ENCODE measurements at places on chromosomes 16 and 17.

DNA sequence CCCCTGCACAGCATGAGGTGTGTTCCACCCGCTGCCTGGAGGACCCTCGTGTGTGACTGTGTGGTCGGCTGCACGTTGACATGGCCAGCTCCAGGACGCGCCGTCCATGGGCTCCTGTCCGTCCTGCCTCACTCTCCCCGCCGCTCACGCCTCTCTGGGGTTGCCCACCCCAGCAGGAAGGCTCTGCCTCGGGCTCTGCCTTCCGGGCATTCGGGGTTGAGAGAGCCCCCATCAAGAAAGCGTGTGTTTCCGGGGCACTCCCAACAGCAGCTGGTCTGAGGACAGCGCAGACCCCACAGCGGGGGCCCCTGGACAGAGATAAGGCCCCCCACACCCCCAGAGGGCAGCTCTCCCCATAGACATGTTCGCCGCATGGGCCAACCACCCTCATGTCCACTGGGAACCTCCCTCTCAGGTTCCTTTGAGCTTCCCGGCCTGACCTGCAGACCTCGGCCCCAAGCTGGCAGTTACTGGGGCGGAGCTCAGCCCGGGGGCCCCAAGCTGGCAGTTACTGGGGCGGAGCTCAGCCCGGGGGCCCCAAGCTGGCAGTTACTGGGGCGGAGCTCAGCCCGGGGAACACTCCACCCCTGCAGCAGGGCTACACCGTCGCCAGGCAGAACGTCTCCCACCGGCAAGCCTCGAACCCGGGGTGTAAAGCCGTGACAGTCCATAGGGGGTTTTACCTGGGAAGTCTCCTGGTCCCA lies 8.4 kb upstream of the PIEZO1 start:
- no peak for DNase-seq

DNA sequence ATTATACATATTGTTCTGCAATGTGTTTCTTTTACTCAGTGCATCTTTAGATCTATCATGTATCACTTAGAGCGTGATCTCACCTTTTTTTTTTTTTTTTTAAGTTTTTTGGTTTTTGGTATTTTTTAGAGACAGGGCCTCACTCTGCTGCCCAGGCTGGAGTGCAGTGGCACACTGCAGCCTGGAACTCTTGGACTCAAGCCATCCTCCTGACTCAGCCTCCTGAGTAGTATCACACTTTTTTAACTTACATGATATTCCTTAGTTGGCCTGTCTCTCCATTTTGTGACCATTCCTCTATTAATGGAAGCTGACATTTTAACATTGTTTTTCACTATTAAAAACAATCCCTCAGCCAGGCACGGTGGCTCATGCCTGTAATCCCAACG lies 4.7 kb upstream of the MPO start:
- no peak for DNase-seq

- DNase-seq = no peak
Measured at GRCh38 chr17:60230358-60230757, 80.6 kb downstream of the CA4 start.

DNA sequence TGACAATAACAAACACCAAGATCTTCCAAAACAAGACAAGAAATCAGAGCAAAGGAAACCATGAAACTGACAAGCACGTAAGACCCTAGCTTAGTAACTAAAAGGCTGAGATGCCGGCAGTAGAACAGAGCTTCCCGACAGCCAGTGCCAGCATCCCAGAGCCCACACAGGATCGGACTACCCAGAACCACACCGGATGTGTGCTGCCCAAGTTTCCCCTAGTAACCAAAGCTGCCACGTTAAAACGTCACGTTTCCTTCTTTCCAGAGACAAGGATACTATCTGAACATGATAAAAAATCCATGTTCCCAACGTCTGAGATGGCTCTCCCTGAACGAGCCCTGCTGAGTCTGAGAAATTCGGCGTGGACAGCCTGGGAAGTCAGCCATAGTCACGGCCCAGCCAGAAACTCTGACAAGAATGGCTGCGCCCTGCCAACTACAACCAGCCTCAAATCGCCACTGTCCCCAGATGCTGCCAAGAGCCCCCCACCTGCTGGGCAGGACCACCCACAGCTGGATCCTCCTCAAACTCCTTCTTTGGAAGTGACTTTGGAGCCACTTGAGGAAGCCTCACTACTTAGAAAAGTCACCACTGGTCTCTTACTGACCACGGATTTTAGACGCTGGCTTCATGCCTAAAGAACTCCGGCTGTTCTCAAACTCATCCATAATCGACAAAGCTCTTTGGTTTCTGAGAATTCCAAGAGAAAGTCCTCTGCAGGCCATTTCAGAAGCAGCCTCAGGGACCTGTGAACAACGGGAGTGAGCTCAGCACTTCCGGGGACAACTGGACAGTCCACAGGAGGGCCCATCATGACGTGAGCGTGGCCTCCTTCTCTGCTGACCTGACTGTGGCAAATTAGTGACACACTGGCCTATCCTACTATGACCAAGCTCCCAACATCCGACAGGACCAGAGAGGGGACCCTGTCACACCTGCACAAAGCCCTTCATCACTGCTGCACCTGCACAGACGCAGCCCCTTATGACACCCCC lies 16.7 kb downstream of the CCDC57 start:
- DNase-seq = no peak

- DNase-seq = no peak
Measured at GRCh38 chr16:74700116-74700437, 585 bp downstream of the MLKL start.

GRCh38 chr17:3474212-3474611 lies 1.6 kb upstream of the ASPA start:
- no peak for DNase-seq

DNA sequence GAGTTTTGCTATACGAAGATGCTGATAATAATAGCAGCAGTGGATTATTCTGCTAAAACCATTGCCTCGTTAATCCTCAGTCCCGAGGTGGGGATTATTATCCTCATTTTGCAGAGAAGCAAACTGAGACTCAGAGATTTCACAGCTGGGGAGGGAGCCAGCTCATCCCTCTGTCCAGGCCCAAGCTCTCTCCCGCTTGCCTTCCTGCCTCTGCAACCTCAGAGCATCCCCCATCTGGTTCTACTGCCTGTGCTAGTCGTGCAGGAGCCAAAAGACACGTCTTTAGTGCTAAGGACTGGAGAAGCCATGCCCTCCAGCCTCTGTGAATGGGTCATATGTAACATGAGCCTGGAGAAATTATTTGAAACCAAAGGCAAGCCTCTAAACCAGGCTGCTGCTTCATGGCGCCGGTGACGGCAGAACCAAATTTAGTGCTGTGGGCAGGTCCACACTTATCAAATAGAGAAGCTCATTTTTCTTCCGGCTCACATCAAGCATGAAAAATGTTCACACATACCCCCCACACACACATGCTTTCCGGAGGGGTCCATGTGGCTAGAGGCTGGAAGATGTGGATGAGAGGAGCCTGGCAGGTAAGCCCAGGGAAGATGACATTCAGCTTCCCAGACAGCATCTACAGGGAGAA lies 13.5 kb downstream of the MAPT start:
- DNase-seq = no peak

- DNase-seq = no peak
Measured at GRCh38 chr16:47519037-47519436, 57.9 kb downstream of the PHKB start.

GRCh38 chr17:77455111-77455890 lies 314.5 kb downstream of the SEC14L1 start:
- DNase-seq = no peak

- DNase-seq = peak; percentile 21
Measured at GRCh38 chr17:13129356-13129755, 111.5 kb upstream of the ELAC2 start.

GRCh38 chr16:89105599-89106151 lies 12.0 kb downstream of the ACSF3 start:
- DNase-seq = no peak

DNA sequence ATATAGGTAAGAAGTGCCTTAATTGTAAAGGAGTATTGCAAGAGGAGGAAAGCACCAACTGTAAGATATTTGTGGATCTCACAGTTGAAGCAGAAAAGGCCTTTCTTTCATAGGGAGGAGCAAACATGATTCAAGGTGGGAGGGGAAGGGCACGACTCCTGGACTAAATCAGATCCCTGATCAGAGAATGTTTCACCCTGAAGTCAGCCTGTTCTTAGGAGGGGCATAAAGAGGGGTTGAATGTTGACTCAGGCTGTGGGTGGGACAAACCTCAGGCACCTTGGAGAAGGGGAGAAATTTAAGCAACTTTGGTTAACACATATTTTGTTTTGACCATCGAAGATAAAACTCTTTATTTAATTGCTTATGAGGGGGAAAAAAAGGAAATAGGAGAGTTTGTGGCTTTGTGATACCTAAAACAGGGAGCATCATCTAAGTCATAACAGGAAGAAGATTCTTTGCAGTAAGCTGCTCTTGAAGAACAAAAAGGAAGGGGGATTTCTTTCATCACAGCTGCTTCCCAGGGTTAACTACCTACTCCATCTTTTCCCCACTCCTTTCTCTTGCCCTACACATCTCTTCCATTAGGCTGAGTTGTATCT lies 158.6 kb upstream of the ZNF267 start:
- no peak for DNase-seq

DNA sequence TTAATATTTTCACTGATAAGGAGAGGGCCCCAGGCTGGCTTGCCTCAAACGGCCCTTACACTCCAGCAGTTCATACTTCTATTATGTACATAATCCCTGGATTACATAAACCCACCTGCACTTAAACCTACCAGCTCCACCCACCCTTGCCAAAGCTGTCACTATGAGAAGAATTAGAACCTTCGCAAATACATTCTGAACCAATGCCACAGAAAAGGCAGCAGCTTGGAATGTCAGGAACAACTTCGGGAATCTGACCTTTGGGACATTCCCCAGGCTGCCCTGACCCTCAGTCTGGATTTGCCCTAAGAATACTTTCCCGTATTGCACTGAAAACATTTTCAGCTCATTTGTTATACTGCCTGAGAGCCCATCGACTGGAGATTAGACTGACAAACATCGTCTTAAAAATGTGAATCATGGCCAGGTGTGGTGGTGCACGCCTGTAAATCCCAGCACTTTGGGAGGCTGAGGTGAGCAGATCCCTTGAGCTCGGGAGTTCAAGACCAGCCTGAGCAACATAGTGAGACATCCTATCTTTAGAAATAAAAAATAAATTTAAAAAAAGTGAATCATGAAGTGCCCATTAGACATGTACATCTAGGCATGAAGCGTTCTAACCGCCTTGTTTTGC lies 21.0 kb upstream of the SEC14L1 start:
- no peak for DNase-seq

DNA sequence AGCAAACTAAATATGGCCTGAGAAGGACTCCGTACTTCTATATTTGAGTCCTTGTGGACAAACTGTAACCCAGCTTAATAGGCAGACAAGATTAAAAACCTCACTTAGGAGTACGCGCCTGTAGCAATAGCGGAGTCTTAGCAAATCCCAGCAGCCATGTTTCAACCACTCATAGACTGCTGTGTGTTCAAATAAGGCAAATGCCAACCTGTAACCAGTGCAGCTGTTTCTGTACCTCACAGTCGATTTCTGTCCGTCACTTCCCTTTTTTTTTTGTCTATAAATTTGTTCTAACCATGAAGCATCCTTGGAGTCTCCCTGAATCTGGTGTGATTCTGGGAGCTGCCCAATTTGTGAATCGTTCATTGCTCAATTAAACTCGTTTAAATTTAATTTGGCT lies 30.2 kb downstream of the TANC2 start:
- no peak for DNase-seq

DNA sequence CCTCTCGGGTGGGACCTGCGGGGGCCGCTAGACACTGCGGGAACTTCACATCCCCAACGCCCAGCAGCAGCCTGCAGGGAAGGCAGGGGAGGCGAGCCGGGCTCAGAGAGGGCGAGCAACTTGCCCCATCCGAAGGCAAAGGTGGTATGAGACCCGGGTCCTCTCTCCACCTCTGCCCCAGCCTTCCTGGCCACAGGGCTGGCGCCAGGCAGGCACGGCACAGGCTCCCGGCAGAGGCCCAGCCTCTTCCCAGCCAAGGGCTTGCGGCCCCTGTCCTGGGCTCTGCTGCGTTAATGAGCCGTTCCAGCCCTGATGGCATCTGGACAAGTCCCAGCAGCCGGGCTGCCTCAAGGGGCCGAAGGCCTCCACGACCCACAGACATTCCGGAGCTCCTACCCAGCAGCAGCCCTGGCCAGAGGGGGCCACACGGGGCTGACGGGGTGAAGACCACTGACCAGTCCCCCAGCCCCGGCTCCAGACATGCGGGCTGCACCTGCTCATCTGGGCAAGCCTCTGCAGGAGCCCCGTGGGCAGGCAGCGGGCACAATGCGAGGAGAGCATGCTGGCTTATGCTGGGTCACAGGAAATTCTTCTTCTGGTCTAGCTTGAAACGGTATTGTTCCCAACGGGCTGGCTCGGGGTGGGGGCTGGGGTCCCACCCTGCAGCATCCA lies 1.2 kb upstream of the HS3ST6 start:
- no peak for DNase-seq

GRCh38 chr17:46832945-46833839 lies 14.7 kb upstream of the WNT3 start:
- DNase-seq = peak; percentile 78

DNA sequence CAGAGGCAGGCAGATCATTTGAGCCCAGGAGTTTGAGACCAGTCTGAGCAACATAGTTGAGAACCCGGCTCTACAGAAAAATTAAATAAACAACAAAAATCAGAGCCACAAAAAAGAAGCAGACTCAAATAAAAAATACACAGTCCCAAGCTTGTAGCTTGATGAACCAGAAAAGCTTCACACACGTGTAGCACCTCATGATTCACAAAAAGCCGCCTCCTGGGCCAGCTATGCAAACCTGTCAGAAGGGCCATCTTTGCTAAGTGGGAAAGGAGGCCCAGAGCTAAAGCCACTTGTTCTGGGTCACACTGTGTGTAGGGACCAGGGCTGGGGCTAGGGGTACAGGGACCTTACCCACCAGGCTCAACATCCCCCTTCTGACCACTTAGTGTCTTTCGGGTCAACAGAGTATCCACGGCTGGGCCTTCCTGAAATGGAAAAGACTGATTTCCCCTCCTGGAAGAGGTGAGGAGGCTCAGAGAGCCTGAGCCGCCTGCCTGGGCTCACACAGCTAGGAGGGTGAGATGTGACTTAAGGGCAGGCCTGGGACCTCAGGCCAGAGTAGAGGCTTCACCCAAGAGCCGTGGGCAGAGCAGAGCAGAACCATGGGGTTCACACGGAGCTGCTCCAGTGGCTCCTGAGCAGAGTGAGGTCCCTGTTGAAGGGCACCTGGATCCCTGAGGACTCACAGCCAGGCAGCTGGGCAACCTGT lies 269.6 kb downstream of the PARN start:
- no peak for DNase-seq

- no peak for DNase-seq
Measured at GRCh38 chr16:49441366-49441780, 67.8 kb downstream of the C16orf78 start.

Data from fibroblast of skin of right quadriceps (primary cell).